Esophagus muscularis mucosa (tissue), 4 donors: ENCODE measurements at places on chromosomes 2 and 18. TPM values are rescaled to one million over a fixed set of nuclear protein-coding genes. Genes with fewer than 3 reads are reported as not detected.

GRCh38 chr2:139645617-139646016 is 865.4 kb upstream of the NXPH2 start:
- H3K27ac ChIP-seq = no peak overlapping the region
- H3K36me3 ChIP-seq = no peaks in the 10 kb centered on the region
- H3K4me1 ChIP-seq = no peaks in the 10 kb centered on the region

DNA sequence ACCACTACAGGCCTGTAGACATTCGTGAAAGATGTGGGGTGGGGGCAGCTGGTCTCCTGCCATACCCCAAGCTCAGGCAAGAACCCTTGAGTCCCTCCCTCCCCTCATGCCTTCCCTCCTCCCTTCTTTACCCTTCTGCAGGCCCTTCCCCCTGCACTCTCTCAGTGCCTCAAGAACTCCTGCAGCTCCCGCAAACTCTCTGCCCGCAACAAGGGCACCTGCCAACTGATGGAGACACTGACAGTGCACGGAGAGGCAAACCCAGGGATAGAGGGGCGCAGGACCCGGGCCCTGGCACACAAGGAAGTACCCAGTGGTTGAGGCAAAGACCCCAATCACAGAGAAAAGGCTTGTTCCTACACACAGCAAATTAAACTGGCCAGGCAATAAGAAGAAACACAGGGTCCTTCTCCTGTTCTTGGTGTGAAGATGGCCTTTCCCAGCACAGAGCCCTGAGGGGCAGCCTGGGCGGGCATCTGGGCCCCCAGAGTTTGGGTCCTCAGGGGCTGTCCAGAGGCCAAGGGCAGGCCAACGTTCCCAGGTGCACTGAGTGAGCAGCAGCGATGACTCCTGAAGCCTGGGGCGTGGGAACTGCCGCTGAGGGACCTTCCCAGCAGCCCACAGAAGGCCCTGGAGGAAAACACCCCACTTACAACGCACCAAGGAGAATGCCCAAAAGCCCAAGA is 1.6 kb downstream of the TEKT4 start:
- H3K36me3 ChIP-seq = no peaks in the 10 kb centered on the region
- H3K27me3 ChIP-seq = no peaks in the 10 kb centered on the region
- H3K4me3 ChIP-seq = no peak overlapping the region
- DNase-seq = no peak
- H3K27ac ChIP-seq = no peak overlapping the region
- H3K4me1 ChIP-seq = peaks cover 13% of the 10 kb centered on the region

GRCh38 chr18:11767935-11768334 is 78.9 kb downstream of the GNAL start:
- H3K27ac ChIP-seq = no peak overlapping the region
- H3K27me3 ChIP-seq = no peaks in the 10 kb centered on the region
- H3K36me3 ChIP-seq = no peaks in the 10 kb centered on the region
- H3K4me3 ChIP-seq = no peak overlapping the region
- DNase-seq = peak; percentile 39
- H3K4me1 ChIP-seq = no peaks in the 10 kb centered on the region

GRCh38 chr2:51619961-51620360 is 588.0 kb upstream of the NRXN1 start:
- no peaks in the 10 kb centered on the region for H3K27me3 ChIP-seq
- H3K4me1 ChIP-seq = no peaks in the 10 kb centered on the region
- H3K4me3 ChIP-seq = no peak overlapping the region
- no peak overlapping the region for H3K27ac ChIP-seq
- no peak for DNase-seq

DNA sequence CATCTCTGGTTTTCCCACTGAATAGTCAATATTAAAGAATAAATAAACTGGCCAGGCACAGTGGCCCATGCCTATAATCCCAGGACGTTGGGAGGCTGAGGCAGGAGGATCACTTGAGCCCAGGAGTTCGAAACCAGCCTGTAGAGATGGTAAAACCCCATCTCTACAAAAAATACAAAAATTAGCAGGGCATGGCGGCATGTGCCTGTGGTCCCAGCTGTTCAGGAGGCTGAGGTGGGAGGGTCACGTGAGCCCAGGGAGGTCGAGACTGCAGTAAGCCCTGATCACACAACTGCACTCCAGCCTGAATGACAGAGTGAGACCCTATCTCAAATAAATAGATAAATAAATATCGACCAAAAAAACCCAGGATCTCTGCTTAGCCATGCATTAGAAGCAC is 50.2 kb upstream of the BIN1 start:
- H3K4me1 ChIP-seq = peaks cover 21% of the 10 kb centered on the region
- H3K4me3 ChIP-seq = no peak overlapping the region
- no peaks in the 10 kb centered on the region for H3K36me3 ChIP-seq
- no peaks in the 10 kb centered on the region for H3K27me3 ChIP-seq
- DNase-seq = no peak

GRCh38 chr2:226875438-226876225 is 39.8 kb downstream of the RHBDD1 start:
- H3K27ac ChIP-seq = no peak overlapping the region
- H3K27me3 ChIP-seq = no peaks in the 10 kb centered on the region
- H3K4me3 ChIP-seq = no peak overlapping the region

DNA sequence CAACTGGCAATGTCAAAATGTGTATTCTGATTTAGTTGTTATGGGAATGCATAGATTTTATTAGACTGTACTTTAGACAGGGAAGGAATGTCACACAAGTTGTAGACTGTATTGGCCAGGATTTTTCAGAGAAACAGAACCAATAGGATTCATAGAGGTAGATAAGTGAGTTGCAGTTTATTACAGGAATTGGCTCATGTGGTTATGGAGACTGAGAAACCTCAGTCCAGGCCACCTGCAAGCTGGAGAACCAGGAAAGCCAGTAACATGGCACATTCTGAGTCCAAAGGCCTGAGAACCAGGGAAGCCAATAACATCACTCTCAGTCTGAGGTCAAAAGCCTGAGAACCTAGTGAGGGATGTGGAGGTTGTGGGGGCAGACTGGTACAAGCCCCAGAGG is 1.8 kb upstream of the GALNT5 start:
- no peak for DNase-seq
- H3K36me3 ChIP-seq = no peaks in the 10 kb centered on the region
- no peak overlapping the region for H3K4me3 ChIP-seq
- no peaks in the 10 kb centered on the region for H3K27me3 ChIP-seq

- no peak overlapping the region for H3K27ac ChIP-seq
- no peaks in the 10 kb centered on the region for H3K27me3 ChIP-seq
- no peaks in the 10 kb centered on the region for H3K36me3 ChIP-seq
- H3K4me1 ChIP-seq = no peaks in the 10 kb centered on the region
- no peak overlapping the region for H3K4me3 ChIP-seq
Measured at GRCh38 chr2:143254110-143254509, 124.9 kb downstream of the ARHGAP15 start.

- no peak for DNase-seq
- H3K36me3 ChIP-seq = no peaks in the 10 kb centered on the region
- H3K4me1 ChIP-seq = peaks cover 53% of the 10 kb centered on the region
- no peak overlapping the region for H3K4me3 ChIP-seq
Measured at GRCh38 chr2:160910681-160911080, 249.5 kb upstream of the TANK start.

GRCh38 chr18:66764230-66764629 is 160.3 kb upstream of the CDH19 start:
- no peaks in the 10 kb centered on the region for H3K36me3 ChIP-seq
- no peak overlapping the region for H3K4me3 ChIP-seq
- no peaks in the 10 kb centered on the region for H3K27me3 ChIP-seq
- H3K27ac ChIP-seq = no peak overlapping the region
- no peaks in the 10 kb centered on the region for H3K4me1 ChIP-seq
- DNase-seq = no peak

- DNase-seq = no peak
- peak overlapping the region; percentile 62 for H3K27ac ChIP-seq
- no peak overlapping the region for H3K4me3 ChIP-seq
- no peaks in the 10 kb centered on the region for H3K27me3 ChIP-seq
- H3K4me1 ChIP-seq = peaks cover 19% of the 10 kb centered on the region
- H3K36me3 ChIP-seq = no peaks in the 10 kb centered on the region
Measured at GRCh38 chr2:143524119-143524553, 394.9 kb downstream of the ARHGAP15 start.

The ASXL3 gene
- total RNA-seq = 1.2 TPM

The TBR1 gene
- total RNA-seq = not detected

The LAMA3 gene
- 12.9 TPM for total RNA-seq

The SATB2 gene
- total RNA-seq = 6.1 TPM

The MAP2 gene
- total RNA-seq = 37.0 TPM
